ENCODE measurements at places on chromosomes 12 and 14. TPM values are rescaled to one million over a fixed set of nuclear protein-coding genes. Genes with fewer than 3 reads are reported as not detected.

DNA sequence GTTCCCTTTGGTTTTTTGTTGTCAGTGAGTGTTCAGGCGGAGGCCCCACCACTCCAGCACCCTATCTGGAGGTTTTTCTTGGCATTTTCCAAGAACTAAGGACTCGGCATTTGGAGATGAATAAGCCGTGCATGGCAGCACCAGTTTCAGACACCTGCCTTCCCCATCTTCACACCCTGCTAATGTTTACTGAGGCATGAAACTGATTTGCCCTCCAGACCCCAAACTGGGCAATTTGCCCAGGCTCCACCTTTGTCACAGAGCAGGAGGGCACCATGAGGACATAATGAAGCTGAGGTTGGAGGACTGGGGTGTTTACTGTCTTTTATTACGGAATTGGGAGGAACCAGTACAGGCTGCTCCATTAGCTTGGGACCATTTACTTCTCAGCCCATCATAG is 113.4 kb downstream of the LGMN start:
- no peaks in the 10 kb centered on the region for H3K27me3 ChIP-seq
- DNase-seq, result no peak
- no peaks in the 10 kb centered on the region for H3K36me3 ChIP-seq
- no peak overlapping the region for H3K27ac ChIP-seq

DNA sequence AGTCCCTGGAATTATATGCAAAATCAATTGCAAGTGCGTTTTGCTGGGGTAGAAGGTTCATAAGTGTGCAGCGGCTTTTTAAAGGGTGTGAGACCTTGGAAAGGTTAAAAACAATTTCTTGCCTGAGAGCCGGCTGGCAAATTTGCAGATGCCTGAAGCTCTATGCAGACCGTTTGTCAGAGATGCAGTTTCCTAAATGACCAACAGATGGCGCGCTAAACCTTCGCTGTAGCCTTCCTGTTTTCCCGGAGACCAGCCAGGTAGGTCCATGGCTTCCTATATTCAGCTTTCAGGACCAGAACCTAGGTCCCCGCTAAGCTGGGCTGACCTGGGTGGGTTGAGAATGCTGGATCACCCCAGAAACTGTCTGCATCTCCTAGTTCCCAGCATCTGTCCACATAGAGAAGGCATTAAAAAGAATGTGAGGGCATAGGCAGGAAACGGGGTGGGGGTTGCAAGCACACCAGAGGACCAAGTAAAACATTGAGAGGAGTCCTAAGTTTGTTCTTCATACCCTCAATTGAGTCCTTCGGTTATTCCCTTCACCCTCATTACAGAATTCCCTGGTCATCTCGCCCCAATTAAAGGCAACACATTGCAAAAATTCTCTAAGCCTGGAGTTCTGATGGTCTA is 5.7 kb upstream of the NOS1 start:
- no peak overlapping the region for H3K4me3 ChIP-seq
- peaks cover 20% of the 10 kb centered on the region for H3K27me3 ChIP-seq
- no peaks in the 10 kb centered on the region for H3K36me3 ChIP-seq
- H3K27ac ChIP-seq, result no peak overlapping the region
- DNase-seq, result peak; percentile 59

GRCh38 chr14:78162202-78162601 is 8.0 kb upstream of the NRXN3 start:
- H3K27me3 ChIP-seq, result peaks cover 15% of the 10 kb centered on the region
- DNase-seq, result no peak
- no peak overlapping the region for H3K4me3 ChIP-seq
- H3K27ac ChIP-seq, result no peak overlapping the region
- H3K36me3 ChIP-seq, result no peaks in the 10 kb centered on the region

DNA sequence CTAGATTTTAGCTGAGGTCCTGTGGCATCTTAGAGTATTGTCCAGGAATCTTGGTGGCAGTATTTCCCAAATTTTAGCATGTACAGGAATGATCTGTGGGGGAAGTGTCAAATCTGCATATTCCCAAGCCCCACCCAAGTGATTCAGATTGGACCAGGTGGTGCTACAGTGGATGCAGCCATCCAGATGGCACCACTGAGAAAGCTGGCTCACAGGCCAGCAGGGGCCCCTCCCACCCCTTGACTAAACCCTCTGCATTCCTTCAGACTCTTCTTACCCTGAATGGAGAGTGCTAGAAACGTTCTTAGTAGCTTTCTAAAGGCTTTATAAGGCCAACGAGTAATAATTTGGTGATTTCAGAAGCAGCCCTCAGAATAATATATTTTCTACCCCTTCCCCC is 255.2 kb downstream of the NRXN3 start:
- peaks cover 5% of the 10 kb centered on the region for H3K4me1 ChIP-seq
- no peak for DNase-seq
- no peak overlapping the region for H3K27ac ChIP-seq
- no peaks in the 10 kb centered on the region for H3K27me3 ChIP-seq

Gene ADAMTS20
- total RNA-seq, result not detected
